Heart right ventricle (tissue), 16 donors: ENCODE measurements at places on chromosomes 2 and 18. TPM values are rescaled to one million over a fixed set of nuclear protein-coding genes. Genes with fewer than 3 reads are reported as not detected.
A peak's percentile ranks its signal among the peaks of the same experiment; 100 is the strongest.

The ITPRIPL1 gene
- 1.5 TPM for total RNA-seq

The MRPL30 gene
- 43.2 TPM for total RNA-seq

The QPCT gene
- 3.6 TPM for total RNA-seq

The RAB6C gene
- not detected for total RNA-seq

The CD8B2 gene
- not detected for total RNA-seq

The BOLL gene
- total RNA-seq: not detected

The IL36G gene
- not detected for total RNA-seq

The GPR45 gene
- not detected for total RNA-seq

The DLX2 gene
- total RNA-seq: not detected

The TRABD2A gene
- 0.34 TPM for total RNA-seq

The SERPINB3 gene
- not detected for total RNA-seq

DNA sequence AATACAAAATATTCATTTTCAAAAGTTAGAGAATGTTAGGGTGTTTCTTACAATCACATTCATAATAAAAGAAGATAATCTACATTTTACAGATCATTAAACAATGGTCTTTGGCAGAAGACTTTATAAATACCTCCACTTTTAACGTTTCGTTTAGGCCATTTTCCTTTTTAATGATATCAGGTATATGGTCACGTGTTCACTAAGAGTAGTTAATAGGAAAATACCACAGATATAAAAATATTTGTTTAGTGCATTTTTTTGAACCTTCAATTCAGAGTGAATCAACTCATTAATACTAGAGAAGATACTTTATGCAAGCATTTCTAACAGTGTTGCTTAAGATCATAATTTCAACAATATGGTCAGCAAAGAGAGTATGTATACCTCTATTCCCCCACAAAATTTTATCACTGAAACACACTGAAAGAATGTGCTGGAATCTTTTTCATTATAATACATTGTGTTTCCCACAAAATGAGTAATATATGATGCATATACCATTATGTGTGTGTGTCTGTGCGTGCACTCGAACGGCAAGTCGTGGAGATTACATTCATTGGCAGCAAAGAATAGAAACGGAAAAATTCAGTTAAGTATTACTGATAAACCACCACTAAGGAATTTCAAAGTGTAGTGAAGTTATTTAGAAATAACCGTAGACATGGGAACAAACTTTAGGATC lies 319.9 kb upstream of the THUMPD2 start:
- no peak for DNase-seq

GRCh38 chr2:83827618-83828017 lies 631.5 kb downstream of the SUCLG1 start:
- DNase-seq: no peak

- no peak for DNase-seq
Observed at GRCh38 chr2:152548996-152549395, 168.3 kb downstream of the PRPF40A start.

- peak; percentile 64 for DNase-seq
Observed at GRCh38 chr2:229273723-229274338, 2.7 kb upstream of the PID1 start.

DNA sequence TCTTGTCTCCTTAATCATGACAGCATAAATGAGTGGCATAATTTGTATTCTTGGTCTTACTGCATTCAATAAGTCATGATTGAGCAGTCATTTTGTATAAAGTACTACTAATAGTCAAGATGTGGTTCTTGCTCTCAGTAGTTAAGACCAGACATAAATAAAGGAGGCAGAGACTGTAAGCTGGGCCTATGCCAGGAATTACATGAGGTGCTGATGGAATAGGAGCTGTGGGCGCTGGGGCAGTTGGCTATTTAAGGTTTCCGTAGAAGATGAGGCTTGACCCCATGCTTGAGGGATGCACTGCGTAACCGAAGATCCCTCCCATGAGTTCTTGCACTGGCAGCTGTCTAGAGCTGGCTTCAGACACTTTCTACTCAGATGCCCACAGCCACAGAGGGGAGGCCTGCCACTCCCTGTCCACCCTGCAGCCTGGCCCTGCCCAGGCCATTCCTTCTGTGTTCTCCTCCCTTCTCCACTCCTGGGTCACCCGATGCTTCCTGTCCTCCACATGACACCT lies 150.9 kb upstream of the REV1 start:
- DNase-seq: no peak

DNA sequence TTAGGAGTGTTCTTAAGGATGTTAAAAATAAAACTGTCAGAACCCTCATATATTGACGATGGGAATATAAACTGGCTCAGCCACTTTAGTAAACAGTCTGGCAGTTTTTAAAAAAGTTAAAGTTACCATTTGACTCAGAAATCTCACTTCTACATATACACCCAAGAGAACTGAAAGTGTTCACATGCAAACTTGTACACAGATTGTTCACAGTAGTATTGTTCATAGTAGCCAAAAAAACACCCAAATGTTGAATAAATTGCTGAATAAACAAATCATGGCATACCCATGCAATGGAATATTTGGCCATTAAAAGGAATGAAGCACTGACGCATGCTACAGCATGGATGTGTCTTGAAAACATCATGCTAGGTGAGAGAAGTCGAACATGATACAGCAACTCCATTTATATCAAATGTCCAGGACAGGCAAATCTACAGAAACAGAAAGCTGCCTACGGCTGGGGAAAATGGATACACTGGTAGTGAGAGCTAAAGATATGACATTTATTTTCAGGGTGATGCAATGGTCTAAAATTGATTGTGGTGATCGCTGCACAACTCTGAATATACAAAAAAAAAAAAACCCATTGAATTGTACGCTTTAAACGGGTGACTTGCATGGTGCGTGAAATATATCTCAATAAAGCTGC lies 10.1 kb downstream of the RPL31 start:
- DNase-seq: no peak

DNA sequence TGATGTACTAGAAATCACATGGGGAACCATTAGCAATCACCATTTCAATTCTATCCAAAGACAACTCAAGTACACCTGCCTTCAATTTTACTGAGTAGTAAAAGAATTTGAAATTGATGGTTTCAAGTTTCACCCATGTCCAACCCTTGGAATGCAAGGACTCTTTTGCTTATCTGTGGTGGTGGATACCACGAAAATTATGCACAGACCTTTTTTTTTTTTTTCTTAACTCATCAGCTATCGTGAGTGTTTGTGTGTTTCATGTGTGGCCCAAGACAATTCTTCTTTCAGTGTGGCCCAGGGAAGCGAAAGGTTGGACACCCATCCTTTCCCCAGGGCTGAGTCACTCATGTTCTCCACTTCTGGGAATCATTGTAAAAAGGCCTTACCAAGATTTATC lies 23.1 kb downstream of the ID2 start:
- DNase-seq: no peak

DNA sequence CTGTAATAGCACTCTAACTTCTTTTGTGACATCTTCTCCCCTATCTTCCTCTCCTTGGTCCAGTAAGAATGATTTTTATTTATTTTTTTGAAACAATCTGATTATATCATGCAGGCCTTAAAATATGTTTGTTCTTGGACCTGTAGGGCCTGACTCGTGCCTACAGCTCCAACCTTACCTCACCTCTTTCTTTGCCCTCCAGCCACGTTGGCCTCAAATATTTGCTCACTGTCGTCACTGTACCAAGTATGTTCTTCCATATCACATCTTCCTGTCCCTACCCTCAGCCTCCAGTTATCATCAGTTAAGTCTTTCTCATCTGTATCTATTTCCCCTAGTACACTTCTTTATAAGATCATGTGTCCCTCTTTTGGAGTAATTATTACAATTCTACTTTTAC lies 125.5 kb downstream of the CDH7 start:
- no peak for DNase-seq

DNA sequence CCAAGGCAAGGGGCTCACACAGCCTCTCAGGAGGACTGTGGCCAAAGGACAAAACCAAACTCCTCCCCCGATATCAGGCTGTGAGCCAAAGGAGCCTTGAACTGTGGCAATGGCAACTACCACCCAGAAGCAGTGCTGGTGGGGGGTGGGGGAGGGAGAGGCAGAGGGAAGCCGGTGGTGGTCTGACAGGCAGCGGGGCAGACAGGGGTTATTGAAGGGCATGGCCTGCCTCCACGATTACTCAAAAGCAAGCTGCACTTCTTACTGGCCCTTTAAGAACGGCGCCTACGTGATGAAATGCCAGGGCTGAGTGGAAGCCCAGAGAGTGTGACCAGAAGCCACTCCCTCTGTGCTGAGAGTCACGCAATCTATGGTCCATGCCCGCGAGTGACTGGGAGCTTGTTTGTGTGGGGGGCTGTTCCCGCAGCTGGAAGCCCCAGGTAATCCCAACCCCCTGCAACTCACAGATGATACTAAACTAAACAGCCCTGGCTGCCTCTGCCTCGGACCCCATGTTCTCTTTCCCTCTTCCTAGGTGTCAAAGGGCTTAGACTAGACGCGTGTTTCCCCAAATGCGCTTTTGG lies 128.2 kb upstream of the CXCR4 start:
- no peak for DNase-seq

DNA sequence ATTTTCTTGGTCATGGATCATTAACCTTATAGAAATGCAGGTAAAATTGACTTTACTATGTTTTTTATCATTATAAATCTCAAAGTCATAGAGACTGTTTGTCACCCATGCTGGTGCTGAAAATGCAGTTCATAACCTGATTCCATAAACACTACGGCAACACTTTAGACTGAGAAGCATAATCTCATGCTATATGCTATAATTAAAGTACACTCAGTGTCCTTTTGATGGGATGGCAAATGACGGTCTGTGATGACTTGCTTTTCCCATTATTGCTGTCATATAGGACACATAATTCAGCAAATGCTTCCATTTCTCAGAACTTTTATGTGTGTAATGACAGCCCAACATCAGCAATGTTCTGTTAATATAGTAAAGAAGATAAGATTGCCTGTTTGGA lies 162.9 kb downstream of the CD226 start:
- DNase-seq: no peak

DNA sequence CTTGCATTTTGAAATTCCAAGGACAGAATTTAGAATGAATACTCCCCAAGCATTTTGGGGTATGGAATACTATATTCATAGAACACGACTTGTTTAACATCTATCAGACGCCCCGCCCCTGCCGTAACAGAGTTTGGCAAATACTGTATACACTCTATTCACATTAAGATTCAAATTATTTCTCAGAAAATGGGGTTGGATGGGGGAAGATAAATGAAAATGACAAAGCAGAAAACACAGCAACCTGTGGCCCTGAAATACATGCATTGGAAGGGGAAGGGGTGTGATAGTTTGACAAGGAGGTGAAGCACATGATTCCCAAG lies 634.6 kb upstream of the SLC39A10 start:
- DNase-seq: peak; percentile 1

DNA sequence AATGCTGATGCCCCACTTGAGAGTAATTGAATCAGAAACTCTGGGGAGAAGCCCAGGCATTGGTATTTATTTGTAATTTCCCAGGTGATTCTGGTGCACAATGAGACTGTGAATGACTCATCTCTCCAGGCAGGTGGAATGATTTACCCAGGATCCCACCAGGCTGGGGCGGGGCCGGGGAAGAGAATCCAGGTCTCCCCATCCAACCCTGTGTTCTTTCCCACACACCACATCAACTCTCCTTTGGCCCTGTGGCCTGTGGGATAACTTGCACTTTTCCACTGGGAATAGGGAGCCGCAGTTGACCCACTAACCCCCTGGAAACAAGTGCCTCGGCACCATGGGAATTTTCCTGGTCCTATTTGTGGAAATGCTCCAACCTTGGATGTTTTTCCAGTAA lies 409.8 kb downstream of the ZNF521 start:
- peak; percentile 33 for DNase-seq

GRCh38 chr2:114222344-114222743 lies 220.1 kb upstream of the DPP10 start:
- DNase-seq: no peak

GRCh38 chr18:64333584-64333983 lies 184.7 kb upstream of the LINC00305 start:
- DNase-seq: no peak

GRCh38 chr18:74368901-74369705 lies 53.5 kb downstream of the C18orf63 start:
- no peak for DNase-seq

GRCh38 chr18:76346490-76347130 lies 148.4 kb downstream of the ZNF516 start:
- DNase-seq: no peak
